ENCODE measurements at places on chromosomes 2 and 18.
A peak's percentile ranks its signal among the peaks of the same experiment; 100 is the strongest.

- DNase-seq = no peak
Observed at GRCh38 chr2:109059474-109060165, 69.4 kb upstream of the SH3RF3 start.

DNA sequence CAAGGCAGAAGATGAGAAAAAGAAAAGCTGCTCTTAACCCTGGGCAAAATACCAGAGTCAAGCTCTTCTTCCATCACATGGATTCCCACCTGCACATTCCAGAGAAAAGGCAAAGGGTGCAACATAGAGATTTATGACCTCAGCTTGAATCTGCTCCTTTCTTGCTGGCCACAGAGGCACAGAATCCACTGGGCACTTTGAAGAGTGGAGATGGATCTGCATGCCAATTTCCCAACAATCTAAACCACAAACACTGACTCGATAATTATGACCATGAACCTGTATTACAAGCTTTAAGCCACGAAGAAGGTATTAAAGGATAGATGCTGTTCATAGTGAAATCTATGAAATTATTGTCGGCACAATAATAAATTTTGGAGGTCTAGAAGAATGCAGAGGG is 237.3 kb downstream of the PID1 start:
- DNase-seq = peak; percentile 7

DNA sequence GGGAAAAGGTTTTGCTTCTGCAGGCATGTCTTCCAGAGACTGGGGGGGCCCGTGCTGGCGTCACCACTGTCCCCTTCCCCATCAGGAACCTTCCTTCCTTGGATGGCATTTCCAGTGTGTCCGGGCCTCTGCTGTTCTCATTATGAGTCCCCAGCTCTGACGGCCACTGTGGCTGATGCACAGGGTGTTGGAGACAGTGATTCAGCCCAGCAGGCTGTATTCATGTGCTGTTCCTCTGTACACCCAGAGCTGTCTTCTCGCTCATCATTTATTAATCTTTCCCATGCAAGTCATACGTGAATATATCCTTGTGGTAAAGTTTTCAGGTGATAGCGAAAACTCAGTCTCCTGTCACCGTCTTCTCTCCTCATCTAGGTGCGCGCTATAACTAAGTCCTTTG is 57.7 kb downstream of the ASAP2 start:
- DNase-seq = peak; percentile 57

- DNase-seq = peak; percentile 30
Observed at GRCh38 chr2:215361876-215362561, 50.2 kb downstream of the ATIC start.

- peak; percentile 69 for DNase-seq
Observed at GRCh38 chr2:168198476-168199207, 48.8 kb downstream of the STK39 start.

DNA sequence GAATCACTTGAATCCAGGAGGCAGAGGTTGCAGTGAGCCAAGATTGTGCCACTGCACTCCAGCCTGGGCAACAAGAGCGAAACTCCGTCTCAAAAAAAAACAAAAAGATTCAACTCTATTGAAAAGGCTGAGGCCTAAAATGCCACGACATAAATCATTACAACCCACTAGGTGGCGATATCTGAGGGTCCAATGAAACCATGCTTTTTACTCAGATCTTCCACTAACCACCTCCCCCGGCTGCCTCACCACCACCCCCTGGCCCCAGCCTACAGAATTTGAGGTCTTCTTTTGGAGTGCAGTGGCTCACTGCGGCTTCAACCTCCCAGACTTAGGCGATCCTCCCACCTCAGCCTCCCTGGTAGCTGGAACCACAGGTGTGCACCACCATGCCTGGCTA is 57.5 kb downstream of the AP1S3 start:
- DNase-seq = peak; percentile 64

- no peak for DNase-seq
Observed at GRCh38 chr2:69383176-69383812, 3.7 kb downstream of the GFPT1 start.

- no peak for DNase-seq
Observed at GRCh38 chr18:49224738-49225137, 235.7 kb downstream of the DYM start.

DNA sequence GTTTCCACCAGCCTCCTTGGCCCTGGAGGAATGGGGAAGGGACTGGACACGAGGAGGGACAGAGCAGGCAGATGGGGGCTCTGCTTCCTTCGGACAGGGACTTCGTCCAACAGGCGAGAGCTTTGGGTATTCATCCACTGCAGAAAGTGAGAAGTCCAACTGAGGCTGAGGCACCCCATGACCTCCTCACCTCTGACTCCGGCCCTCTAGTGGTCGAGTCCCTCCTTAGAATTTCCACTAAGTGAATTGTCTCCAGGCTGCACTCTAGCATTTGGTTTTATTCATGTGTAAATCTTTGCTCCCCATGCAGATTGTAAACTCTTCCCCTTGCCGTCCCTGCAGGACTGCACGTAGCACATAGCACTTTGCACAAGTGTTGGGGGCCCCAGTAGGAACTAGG is 75.6 kb downstream of the TMEM247 start:
- no peak for DNase-seq

- no peak for DNase-seq
Observed at GRCh38 chr2:217903142-217903858, 99.5 kb downstream of the TNS1 start.

- no peak for DNase-seq
Observed at GRCh38 chr2:172364261-172364660, 63.1 kb upstream of the ITGA6 start.

GRCh38 chr2:233385489-233386044 is 31.3 kb downstream of the DGKD start:
- no peak for DNase-seq

DNA sequence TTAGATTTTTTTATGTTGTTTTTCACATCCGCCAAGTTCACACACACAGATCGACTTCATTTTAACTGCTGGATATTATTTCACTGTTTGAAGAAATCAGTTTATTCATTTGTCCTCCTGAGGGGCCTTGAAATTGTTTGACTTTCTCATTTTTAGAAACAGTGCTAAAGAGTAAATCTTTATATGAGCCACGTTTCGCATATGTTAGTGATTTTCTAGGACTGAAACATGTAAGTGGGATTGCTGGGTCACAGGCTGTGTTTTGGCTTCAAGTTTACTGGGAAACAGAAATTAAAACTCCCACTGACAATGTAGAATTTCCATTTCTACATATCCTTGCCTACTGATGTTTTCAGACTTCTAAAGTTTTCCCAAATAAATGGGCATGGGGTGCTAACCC is 363.8 kb downstream of the NCKAP5 start:
- DNase-seq = no peak

GRCh38 chr2:160036736-160037135 is 25.7 kb downstream of the PLA2R1 start:
- DNase-seq = no peak

- peak; percentile 40 for DNase-seq
Observed at GRCh38 chr2:177724398-177725287, 332.1 kb downstream of the AGPS start.

- no peak for DNase-seq
Observed at GRCh38 chr2:99708231-99708630, 218.4 kb upstream of the REV1 start.

DNA sequence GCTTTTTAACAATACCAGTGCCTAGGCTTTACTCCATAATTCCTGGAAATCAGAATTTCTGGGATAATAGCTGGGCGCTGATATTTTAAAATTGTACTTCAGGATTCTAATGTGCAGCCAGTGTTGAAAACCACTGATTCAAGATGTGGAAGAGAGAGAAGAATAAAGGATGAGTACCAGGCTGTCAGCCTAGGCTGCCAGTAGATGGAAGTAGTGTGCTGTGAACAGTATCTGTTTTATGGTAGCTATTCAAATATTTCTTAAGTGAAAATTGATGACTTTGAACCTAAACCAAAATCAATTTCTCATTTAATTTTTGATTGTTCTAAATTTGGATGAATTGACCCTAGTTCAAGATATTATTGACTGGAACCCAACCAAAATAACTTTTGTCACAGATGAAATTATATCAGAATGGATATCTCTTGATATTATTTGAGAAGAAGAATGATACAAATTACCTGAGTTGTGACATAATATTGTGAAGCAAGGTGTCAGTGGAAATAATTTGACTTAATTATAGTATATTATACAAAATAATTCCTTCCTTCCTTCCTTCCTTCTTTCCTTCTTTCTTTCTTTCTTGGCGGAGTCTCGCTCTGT is 88.0 kb downstream of the COMMD1 start:
- peak; percentile 60 for DNase-seq

GRCh38 chr2:71877636-71878035 is 270.0 kb downstream of the CYP26B1 start:
- no peak for DNase-seq

GRCh38 chr18:62596145-62597005 is 73.5 kb downstream of the ZCCHC2 start:
- DNase-seq = peak; percentile 14

- DNase-seq = no peak
Observed at GRCh38 chr2:64910972-64911433, 78.2 kb upstream of the SLC1A4 start.

- DNase-seq = no peak
Observed at GRCh38 chr2:241225545-241225944, 37.1 kb downstream of the ANO7 start.

GRCh38 chr2:236061899-236062298 is 106.3 kb downstream of the GBX2 start:
- no peak for DNase-seq

- DNase-seq = no peak
Observed at GRCh38 chr2:227152093-227152766, 11.8 kb downstream of the COL4A4 start.

DNA sequence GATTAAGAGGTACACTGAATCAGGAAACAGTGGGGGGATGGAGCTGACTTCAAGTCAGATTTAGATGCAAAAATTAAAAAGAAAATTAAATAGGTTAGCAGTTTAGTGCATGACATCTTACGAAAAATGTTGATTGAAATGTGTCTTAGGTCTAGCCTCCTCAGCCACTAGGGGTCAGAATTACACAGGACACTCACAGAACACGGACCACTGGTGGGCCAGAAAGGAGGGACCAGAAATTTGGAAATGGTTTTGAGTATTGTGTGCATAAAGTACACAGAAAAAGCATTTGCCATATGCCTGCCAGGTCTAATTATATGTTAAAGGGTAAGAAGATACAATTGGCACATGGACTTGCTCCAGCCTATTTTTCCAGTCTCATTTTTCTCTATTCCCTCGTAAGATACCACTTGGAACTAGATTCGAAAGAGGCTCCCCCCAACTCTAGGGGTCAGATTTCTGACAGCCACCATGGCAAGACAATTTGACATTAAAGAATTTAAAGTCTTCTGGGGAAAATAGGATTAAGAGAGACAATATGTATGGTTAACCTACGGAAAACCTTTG is 550.2 kb upstream of the SETBP1 start:
- DNase-seq = peak; percentile 42

DNA sequence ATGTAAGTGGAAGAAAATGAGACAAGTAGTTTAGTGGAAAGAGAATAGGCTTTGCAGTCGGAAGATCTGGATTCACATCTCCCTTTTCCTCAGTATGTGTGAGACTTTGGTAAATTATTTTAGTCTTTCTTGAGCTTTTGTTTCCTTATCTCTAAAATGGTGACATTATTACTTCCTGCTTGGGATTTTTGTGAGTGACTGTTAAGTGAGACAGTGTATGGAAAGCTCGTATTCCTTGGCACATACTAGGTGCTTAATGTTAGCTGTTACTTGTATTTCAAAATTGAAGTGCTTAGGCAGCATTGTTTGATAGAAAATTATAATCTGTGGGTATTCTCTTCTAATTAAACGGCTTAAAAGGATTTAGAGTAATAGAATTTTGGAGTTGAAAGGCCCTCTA is 2.0 kb downstream of the ZNF638 start:
- DNase-seq = peak; percentile 8

GRCh38 chr18:55318951-55319441 is 269.0 kb downstream of the TCF4 start:
- DNase-seq = peak; percentile 88

GRCh38 chr2:166334805-166335204 is 40.9 kb downstream of the SCN9A start:
- no peak for DNase-seq

DNA sequence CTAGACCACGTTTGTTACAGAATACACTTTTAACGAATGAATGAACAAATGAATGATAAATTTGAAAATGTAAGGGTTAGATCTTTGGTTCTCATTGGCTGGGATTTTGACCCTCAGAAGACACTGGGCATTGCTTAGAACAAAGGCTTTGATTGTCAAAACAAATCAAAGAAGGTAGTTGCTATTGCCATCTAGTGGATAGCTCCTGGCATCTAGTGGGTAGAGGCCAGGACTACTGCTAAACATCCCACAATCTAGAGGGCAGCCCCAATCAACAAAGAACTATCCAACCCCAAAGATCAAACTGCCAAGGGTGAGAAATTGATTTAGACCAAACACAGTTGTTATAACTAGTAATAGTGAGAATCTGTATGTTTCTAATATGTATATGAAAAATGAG is 552.3 kb downstream of the KCNJ3 start:
- DNase-seq = no peak

- DNase-seq = peak; percentile 89
Observed at GRCh38 chr2:21467910-21468309, 344.1 kb downstream of the TDRD15 start.

GRCh38 chr2:112687522-112687921 is 33.3 kb upstream of the NT5DC4 start:
- no peak for DNase-seq

GRCh38 chr18:6738622-6739021 is 9.1 kb downstream of the ARHGAP28 start:
- no peak for DNase-seq

DNA sequence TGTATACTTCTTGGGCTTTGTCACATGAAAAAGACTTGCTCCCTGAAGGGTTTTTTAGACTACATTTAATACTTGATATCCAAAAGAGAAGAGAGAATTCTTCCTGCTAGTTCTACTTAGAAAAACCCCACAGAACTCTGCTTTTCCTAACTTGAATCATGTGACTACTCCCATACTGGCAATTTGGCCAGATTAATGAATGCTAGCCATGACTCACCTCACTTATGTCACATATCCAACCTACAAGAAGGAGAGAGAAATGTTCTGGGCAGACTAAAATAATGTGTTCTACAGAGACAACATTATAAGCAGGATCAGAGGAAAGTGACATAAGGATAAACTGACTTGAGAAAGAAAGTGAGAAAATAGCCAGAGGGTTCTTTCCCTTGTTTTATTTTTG is 249.3 kb upstream of the GULP1 start:
- peak; percentile 60 for DNase-seq

GRCh38 chr2:201114846-201115245 is 1.1 kb upstream of the CFLAR start:
- no peak for DNase-seq

DNA sequence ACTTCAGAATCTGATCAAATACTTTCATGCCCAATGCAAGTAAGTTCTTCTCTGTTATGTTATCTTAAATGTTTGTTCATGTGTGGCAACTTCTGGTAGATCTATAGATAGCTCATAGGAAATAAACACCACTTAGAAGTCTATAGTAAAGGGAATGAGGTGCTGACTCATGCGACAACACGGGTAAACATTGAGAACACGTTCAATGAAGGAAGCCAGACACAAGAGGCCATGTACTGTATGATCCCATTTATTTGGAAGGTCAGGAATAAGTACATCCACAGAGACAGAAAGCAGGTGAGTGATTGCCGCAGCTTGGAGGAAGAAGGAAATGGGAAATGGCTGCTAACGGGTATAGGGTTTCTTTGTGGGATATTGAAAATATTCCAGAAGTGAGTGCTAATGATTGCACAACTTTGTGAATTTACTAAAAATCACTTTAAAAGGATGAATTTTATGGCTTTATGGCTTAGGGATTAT is 95.4 kb downstream of the ITGB1BP1 start:
- DNase-seq = peak; percentile 76
